ENCODE measurements at places on chromosomes 16 and 17.

GRCh38 chr17:80424261-80424660, 9.3 kb downstream of the ENDOV start:
- DNase-seq, result no peak

DNA sequence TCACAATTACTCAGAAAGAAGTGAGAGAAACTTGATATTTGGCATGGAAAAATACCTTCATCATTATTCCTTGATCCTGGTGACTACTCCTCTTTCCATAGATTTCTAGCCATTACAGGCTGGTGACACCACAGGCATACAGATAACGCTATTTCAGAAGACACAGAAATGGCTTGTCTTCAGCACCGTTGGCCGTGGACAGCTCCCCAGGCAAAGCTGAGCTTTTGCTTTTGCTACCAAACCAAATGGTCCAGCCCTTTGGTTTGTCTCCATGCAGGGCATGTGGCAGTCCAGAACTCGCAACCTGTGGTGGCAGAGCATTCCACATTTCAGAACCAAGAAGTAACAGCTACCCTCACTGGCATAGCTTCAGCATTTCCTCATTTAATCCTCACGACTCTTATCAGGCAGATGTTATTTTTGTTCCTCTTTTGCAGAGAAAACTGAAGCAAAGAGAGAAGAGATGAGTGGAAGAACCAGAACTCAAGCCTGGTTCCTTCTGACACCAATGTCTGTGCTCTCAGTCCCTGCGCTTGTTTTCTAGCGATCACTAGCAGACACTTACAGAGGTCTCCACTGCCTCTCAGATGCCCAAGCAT, 55.5 kb downstream of the HS3ST4 start:
- no peak for DNase-seq

GRCh38 chr16:48330189-48330840, 54.9 kb downstream of the SIAH1 start:
- DNase-seq, result no peak

- no peak for DNase-seq
These were observed 322.1 kb downstream of the SEC14L1 start for GRCh38 chr17:77462553-77463497.

DNA sequence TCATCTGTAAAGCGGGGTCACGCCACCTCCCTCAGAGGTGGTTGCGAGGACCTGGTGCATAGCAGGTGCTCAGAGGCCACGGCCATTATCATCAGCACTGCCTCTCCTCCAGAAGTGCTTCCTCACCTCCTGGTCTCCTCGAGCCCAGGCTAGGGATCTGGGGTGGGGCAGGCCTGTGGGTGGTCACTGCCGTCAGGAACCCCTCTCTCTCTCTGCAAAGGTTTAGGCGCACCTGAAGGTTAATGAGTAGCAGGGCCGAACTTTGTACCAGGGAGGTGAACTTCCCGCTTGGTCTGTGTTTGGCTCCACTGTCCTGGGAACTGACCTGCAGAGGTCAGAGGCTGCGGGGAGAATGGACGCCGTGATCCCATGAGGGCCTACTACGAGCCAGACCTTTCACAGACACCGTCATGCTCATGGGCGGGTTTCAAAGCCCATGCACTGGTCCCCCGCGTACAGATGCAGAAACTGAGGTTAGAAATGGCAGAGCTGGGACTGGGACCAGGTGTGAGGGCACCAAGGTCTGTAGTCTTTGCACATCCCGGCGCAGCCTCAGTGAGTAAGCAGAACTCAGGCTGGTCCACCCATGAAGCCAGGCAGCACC, 13.8 kb downstream of the JUP start:
- no peak for DNase-seq

DNA sequence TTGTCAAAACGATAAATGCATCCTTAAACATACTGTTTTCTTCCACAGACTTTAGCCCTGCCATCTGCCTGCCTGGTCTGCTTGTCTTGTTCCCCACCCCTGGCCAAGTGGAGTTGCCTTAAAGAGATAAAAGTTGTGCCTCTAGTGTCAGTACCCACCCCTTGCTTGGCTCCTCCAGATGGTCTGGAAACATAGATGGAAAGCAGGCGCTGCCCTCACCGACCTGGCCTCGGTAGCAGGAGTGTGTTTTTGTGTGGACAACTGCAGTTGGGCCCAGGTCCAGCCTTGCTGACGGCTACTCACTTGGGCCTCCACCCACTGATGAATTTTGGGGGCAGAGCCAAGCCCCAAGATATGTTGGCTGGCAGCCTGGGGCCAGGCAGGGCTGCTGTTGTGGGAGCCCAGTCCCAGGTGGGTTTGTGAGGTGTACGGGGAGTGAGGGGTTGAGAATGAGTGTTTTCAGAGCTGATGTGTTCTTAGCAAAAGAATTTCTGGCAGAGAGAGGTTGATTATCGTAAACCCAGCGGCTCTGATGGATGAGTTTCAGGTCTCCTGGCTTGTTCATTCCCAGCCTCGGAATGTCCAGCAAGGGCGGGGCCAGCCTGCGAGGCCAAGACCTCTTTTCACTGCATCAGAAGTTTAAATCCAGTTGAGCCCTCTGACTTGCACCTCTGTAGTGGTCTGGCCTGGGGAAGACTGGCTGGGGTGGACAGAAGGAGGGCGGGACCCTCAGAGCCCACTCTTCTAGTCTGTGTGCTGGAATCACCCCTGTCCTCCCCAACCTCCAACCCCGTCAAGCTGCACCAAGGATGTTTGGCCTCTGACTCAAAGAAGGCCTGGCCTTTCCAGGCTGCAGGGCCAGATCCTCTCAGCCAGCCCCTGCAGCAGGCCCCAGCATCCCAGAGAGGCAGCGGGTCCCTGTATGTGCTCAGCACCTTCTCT, 179.7 kb downstream of the RAB11FIP4 start:
- DNase-seq, result no peak

- no peak for DNase-seq
These were observed 67.4 kb downstream of the MED13 start for GRCh38 chr17:61997664-61998063.

- DNase-seq, result no peak
These were observed 12.2 kb downstream of the MNT start for GRCh38 chr17:2388683-2389055.

- no peak for DNase-seq
These were observed 44.6 kb downstream of the SOX8 start for GRCh38 chr16:1026057-1026783.

DNA sequence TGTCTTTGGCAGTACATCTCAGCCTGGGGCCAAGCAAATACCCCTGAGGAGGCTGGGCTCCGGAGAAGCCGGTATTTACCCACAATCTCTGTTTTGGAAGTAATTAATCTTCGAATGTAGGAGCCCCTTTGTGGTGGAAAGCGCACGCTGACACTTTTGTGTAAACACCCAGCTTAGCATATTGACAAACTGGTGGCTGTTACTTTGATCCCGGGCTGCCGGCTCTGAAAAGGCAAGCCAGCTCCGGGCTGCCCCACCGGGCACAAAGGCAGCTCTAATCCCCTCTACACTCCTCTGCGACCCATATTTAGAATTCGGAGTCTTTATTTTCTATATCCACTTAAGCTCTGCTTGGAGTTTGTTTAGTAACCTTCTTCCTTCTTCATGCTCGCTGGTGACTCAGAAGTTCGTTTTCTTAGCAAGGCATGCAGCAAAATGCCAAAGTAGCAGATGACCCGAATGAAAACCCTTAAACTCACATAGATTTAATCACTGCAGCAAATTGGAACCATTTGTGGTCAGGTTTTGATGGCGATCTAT, 144.0 kb upstream of the IRX3 start:
- DNase-seq, result no peak

GRCh38 chr17:54368906-54369305, 531.7 kb upstream of the TOM1L1 start:
- no peak for DNase-seq

- no peak for DNase-seq
These were observed 505.3 kb downstream of the HAPSTR1 start for GRCh38 chr16:9596788-9597187.

DNA sequence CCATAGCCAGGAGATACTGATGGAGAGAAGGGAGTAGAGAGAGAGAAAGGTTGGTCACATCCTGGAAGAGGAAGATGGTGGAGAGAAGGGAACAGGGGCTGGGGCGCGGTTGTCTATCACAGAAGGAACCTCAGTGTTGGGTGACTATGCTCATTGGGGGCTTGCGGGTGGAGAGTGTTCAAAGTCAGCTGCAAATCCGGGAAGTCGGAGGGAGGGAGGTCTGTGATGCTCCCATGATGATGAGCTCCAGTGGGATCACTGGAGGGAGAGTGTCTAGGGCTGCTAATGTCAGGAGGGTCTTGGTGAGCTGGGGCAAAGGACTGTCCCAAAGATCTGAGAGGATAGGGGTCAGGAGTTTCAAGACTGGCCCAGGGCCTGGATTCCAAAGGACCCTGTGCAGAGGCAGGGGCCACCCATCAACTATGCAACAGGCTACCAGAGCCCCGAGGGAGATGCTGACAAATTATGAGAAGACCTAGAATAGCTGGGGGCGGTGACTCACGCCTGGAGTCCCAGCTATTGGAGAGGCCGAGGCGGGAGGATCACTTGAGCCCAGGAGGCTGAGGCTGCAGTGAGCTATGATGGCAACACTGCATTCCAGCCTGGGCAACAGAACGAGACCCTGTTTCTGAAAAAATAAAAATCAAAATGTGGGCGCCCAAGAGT, 2.6 kb downstream of the SPDYE4 start:
- DNase-seq, result no peak

DNA sequence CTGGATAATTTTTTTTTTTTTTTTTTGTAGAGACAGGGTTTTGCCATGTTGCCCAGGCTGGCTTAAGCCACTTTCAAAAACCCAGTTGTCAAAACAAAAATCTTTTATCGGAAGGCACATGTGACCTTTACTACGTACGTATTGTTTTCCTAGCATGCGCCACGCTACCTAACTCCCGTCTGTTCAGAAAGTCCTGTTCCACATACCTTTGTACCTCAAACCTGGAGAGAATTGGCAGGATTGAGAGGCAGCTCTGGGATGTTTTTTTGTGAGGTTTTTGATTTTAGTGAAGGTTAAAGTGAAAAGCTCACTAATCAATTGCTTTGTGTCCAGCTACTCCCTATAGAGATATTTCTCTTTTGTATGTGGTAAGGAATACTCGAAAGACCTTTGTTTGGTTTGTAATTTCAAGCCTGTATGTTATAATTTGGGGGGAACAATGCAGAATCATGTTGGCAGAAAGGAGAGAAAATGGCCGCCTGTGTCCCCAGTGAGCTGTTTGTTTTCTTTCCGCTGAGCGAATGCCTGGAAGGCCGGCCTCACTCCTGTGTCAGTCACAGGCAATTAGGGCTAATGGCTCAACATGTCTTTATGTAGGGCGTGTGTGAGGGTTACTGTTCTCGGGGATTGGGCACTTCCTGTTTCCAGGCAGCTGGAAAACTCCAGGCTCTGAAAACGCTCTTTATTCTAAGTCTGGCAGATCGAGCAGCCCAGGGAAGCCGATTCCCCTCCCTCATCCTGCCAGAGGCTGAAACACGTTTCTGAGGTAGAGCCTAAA, 60.8 kb upstream of the CLEC18A start:
- DNase-seq, result no peak

GRCh38 chr16:72715267-72715666, 332.7 kb downstream of the ZFHX3 start:
- DNase-seq, result no peak

GRCh38 chr17:72518753-72519597, 398.2 kb downstream of the SOX9 start:
- peak; percentile 11 for DNase-seq

- peak; percentile 72 for DNase-seq
These were observed 66.0 kb downstream of the CDK12 start for GRCh38 chr17:39527220-39527813.

DNA sequence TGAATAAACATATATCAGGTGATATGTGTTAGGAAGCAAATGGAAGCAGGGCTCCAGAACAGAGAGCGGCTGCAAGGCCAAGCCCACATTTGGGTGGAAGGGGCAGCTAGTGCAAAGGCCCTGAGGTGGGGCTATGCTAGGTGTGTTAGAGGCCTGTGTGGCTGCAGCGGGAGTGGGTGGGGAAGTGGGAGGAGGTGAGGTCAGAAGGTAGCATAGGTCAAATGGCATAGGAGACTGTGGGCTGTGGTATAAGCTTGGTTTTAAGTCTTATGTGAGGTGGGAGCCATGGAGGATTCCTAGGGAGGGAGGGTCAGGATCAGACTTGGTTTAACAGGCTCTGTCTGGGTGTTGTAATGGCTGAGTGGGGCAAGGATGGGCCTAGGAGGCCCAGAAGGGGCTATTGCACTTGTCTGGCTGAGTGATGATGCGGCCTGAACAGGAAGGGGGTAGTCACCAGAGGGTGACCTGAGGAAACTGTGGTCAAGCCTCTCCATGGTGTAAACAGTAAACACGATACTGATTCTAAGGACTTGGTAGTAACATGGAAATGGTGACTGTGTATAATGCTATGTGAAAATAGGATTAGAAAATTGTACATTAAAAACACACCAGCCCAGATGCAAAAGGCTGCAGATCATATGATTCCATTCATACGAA, 31.1 kb downstream of the RAI1 start:
- DNase-seq, result no peak

DNA sequence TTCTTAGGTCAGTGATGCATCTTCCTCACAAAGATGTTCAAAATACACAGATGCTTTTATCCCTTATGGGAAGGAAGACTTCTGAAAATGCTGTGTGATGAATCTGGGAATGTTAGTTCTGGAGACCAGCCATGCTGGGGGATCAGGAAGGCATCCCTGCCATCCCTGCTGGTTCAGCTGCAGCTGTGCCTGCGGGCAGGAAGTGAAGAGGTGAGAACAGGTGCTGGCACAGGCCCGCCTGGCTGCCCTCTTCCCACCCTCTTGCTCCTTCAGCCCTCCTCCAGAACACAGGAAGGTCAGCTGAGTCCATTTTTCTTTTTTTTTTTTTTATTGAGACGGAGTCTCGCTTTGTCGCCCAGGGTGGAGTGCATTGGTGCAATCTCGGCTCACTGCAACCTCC, 15.2 kb downstream of the RAB11FIP3 start:
- no peak for DNase-seq

- peak; percentile 84 for DNase-seq
These were observed at the start of the genes SMG6 and SRR for GRCh38 chr17:2303204-2304188. TSS of gene SMG6 (minus strand) at chr17:2303785. CDS start at chr17:2303720, 65 bp downstream. TSS of gene SRR (plus strand) at chr17:2303950. CDS start at chr17:2315561, 11,611 bp downstream.

DNA sequence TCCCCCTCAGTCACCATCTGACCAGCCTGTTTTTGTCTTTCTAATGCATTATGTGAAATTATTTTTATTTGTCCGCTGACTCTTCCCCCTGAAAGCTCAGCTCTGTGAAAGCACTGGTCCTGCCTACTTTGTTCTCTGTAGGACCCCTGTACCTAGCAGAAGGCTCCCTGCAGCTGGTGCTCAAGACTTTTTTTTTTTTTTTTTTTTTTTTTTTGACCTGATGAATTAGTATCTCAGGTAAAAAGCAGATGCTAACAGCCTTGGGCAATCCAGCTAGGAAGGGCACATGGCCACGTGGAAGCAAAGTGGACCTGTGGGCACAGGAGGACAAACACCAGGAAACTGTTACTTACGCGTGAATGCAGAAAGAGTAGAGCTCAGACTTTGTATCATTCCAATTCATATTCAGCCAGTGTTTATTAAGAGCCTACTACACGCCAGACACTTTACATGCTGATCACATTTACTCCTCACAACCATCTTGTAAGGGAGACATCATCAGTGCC, 629 bp upstream of the UNC119 start:
- no peak for DNase-seq
